ENCODE measurements at places on chromosomes 13 and 19.

GRCh38 chr13:101481421-101481820 lies 28.9 kb downstream of the ITGBL1 start:
- DNase-seq = no peak

GRCh38 chr13:44879452-44880058 lies 109.7 kb downstream of the NUFIP1 start:
- peak; percentile 62 for DNase-seq

- no peak for DNase-seq
Measured at GRCh38 chr19:30256496-30256850, 115.7 kb upstream of the ZNF536 start.

GRCh38 chr19:44723299-44723951 lies 24.5 kb downstream of the CEACAM16 start:
- DNase-seq = peak; percentile 47

GRCh38 chr19:1577929-1578618 lies 9.9 kb upstream of the MEX3D start:
- no peak for DNase-seq

GRCh38 chr19:19966862-19967261 lies 66.1 kb downstream of the ZNF93 start:
- no peak for DNase-seq

- DNase-seq = peak; percentile 83
Measured at GRCh38 chr19:49145573-49146407, 9.4 kb downstream of the HRC start.

DNA sequence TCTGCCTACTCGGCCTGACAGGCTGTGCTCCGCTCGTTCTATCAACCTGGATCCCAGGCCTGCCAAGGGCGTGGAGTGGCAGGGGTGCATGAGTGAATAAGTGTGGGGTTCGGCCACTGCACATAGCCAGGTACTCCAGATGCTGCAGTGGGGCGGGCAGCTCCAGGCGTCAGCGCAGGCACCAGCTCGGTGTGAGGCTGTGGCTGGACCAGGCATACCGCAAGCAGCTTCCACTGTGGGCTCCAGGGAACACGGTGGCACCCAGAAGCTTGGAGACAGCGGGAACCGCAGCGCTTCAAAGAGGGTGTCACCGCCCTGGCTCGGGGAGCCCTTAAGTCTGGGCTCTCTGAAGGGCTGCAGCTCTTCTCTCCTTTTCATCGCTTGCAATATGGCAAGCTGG lies 1630.2 kb downstream of the OLFM4 start:
- DNase-seq = no peak

GRCh38 chr13:73079359-73079758 lies 20.6 kb downstream of the KLF5 start:
- DNase-seq = no peak

DNA sequence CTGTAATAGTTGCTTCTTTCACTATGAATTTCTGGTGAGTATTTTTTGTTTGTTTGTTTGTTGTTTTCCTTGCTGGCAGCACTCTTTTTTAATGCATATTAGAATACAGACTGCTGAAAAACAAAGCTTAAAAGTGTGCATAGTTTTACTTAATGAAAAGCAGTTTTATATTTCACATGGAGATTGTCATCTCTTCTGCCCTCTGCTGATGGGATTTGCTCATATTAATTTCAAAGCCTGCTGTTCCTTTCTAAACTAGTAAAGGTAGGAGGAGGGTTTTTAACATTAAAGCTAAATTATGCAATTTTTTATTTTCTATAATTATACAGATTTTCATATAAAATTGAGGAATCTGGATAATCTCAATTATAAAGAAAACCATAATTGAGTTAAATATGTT lies 692.6 kb upstream of the SLITRK1 start:
- DNase-seq = peak; percentile 31

GRCh38 chr13:110564472-110564985 lies 3.0 kb upstream of the RAB20 start:
- no peak for DNase-seq

- no peak for DNase-seq
Measured at GRCh38 chr19:8127311-8127710, 22.1 kb downstream of the FBN3 start.

DNA sequence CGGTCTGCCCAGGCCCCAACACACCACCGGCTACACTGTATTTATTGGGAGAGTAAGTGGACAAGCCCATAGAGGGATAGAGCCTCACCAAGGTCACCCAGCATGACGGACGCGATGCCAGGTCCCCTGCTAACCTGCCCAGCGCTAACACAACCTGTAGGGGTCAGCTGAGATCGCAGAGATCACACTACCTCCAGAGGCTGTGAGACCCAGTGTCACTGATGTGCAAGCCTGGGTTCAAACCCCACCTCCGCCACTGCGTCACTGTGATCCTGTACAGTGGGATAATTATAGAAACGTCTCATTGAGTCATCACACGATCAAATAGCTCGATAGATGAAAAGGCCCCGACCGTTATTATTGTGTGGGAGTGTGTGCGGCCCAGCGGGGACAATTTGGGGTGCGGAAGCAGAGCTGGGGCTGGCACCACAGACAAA lies 10.6 kb upstream of the TLE2 start:
- no peak for DNase-seq

DNA sequence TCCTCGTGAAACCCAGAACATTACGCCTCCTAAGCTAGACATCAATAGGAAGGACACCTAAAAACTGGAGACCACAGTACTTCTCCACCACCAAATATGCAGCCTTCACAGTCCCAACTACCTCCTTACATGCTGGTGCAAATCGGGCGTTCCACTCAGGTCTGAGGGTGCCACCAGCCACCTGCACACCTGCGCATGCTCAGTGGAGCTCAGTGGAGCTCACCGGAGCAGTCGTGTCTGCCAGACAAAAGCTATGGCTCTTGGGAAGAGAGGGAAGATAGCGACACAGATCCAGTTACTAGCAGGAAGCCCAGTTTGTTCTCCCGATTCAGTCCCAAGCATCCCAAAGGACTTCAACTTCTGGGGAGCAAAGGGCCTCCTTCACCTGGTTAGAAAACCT lies 237.1 kb downstream of the TSHZ3 start:
- DNase-seq = no peak

- DNase-seq = no peak
Measured at GRCh38 chr19:33029746-33030303, 34.9 kb downstream of the RHPN2 start.

GRCh38 chr13:73662833-73663232 lies 471.4 kb downstream of the KLF12 start:
- DNase-seq = no peak

- no peak for DNase-seq
Measured at GRCh38 chr13:46035066-46035465, 17.5 kb downstream of the ZC3H13 start.

DNA sequence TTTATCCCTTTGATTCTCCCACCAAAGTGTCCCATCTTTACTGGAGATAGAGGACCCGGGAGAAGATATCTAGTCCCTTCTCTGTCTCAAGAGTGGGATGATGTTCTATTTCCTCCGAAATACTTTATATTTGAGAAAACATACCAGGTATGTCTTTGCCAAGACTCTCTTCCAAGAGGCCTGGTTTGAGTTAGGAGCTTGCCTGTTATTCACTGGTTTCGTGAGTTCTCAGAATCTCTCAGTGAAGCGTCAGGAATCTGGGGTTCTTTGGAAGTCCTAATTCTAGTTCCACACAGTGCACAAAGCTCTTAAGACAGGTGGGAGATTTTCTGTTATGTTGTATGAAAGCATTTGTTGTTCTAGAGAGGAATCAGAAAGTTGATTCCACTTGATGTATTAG lies 182.0 kb downstream of the DNAJC15 start:
- no peak for DNase-seq

- no peak for DNase-seq
Measured at GRCh38 chr19:53365134-53365898, at the start of gene ZNF525. Gene ZNF525 (plus strand): TSS chr19:53365705. CDS start chr19:53372282, 6,577 bp downstream.

GRCh38 chr19:13055213-13056051 lies 47.2 kb downstream of the LYL1 start:
- no peak for DNase-seq

DNA sequence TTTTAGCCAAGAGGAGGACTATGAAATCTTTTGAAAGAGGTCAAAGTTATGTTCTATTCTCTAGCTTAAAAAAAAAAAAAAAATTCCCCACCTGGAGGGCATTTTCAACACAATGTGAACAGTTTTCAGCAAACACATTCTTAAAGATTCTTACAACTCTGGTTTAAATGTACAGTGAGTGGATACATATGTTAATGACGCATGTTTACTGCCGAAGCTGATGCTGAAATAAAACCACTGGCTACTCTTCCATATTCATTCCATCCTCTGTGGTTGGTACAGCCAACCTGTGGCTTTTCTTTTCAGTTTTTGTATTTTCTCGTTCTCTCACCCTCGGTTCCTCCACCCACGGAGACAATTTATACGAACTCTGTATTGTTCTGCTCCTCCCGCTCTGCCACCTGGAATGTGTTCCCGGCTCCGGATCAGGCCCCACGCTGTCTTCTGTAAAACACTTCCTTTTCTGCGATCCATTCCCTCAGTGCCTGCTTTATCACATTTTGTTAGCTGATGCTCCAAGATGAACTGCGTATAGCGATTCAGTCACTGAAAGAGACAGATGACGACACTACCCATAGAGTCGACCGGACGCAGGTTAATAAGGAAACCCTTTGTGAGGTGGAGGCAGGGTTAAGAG lies 466.4 kb upstream of the ARGLU1 start:
- DNase-seq = no peak

GRCh38 chr19:16457195-16457953 lies 14.4 kb downstream of the EPS15L1 start:
- no peak for DNase-seq

DNA sequence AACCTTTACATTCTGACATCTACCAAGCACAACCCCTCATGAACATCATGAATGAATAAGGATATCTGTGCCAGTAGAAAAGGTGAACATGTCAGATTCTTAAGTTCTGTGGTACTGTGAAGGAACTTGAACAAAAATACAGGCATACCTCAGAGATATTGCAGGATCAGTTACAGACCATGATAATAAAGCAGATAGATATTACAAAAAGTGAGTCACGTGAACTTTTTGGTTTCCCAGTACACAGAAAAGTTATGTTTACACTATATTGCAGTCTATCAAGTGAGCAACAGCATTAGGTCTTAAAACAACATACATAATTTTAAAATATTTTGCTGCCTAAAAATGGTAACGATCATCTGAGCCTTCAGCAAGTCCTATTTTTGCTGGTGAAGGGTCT lies 101.2 kb downstream of the DIAPH3 start:
- DNase-seq = no peak

DNA sequence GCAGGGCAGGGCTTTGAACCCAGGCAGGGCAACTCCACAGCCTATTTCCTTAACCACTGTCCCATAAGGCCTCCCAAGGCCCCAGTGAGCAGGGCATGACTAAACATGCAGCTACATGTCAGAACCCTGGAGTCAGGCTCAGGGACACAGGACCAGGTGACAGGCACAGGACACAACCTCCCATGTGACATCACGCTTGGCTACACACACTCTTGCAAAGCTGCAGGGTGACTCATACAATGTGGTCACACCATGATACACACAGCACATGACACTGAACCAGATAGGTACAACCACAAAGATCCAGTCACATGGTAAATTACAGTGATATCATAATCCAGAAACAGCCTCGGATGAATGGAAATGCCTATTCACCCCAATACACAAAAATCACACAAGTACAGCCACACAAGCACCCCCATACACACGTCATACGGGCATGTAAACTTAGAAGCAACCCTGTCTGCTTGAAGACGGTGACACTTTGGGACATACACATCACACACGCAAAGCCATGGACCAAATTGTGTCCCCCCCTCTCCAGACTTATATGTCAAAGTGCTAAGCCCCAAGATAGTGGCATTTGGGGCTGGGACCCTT lies 14.5 kb downstream of the KLK4 start:
- no peak for DNase-seq

GRCh38 chr13:109695402-109696190 lies 90.8 kb downstream of the IRS2 start:
- DNase-seq = no peak

DNA sequence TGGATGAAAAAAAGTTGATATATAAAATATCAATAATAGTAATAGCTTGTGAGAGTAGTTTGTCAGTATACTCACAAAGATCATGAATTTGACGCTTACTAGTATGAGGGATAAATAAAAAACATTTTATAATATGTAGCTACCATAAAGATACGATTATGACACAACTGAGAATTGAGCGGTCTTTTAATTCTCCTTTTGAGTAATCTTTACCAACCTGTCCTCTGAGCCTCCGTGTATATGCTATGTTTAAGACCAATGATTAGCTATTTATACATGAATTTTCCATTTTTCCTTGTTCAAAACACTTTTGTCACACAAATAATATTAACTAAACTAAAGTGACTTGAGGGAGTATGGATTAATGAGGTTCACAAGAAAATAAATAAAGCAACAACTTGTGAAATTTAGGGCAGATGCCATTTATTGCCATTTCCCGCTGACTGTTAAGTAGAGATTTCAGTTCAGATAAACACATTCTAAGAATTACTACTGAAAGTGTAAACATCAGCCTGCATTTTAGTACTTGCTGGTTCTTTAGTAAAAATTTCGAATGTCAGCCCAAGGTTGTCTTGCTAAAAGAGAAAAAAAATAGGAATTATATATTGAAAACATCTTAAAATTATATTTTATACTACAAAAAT lies 6.2 kb upstream of the IRS2 start:
- no peak for DNase-seq

- DNase-seq = peak; percentile 0
Measured at GRCh38 chr13:20460761-20461160, 64.9 kb downstream of the CRYL1 start.

DNA sequence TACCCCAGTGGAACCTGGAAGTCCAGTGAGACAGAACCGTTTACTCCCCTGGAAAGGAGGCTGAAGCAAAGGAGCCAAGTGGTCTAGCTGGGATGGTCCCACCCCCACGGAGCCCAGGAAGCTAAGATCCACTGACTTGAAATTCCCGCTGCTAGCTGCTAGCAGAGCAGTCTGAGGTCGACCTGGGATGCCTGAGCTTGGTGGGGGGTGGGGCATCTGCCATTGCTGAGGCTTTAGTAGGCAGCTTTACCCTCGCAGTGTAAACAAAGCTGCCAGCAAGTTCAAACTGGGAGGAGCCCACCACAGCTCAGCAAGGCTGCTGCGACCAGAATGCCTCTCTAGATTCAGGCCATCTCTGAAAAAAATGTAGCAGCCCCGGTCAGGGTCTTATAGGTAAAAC lies 437.0 kb downstream of the SUCLA2 start:
- DNase-seq = no peak

DNA sequence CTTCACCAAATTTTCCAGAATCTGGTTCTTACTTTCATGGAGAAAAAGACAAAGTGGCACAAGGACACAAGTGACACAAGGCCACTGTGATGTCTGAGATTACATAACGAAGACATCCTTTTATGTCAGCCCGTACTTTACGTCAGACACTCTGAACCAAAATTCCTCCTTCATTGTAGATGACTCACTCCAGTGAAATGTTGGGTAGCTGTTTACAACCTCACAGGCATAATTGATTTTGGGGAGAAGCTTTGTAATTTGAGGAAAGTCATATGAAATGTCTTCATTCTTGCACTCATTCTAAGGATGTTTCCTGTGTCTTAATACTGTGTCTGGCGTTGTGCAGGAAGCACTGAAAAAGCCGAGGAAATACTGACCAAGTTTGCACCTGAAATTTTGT lies 20.0 kb upstream of the LGALS14 start:
- no peak for DNase-seq

Measured in Kasumi-1 (cell line).